ENCODE measurements at places on chromosomes 2 and 18. TPM values are rescaled to one million over a fixed set of nuclear protein-coding genes. Genes with fewer than 3 reads are reported as not detected.

DNA sequence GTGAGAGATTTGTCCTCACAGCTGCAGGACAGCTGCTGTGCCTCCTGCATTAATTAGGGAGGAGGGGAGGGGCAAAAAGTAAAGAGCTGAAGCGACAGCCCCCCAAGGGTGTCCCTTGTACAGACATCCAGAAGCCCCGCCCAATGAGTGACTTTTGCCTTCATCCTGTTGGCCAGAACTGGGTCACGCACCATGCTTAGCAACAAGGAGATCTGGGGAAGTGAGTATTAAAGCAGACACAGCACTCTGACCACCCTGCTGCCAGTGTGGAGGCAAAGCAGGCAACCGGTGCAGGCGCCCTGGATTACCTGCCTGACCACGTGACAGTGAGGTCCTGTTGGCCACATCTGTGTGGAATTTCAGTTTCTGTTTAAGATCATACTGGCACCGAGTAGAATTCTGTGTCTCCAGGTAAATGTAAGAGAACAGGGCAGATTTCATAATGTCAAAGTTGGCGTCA lies 21.5 kb upstream of the BIN1 start:
- no peaks in the 10 kb centered on the region for H3K27me3 ChIP-seq
- no peak overlapping the region for H3K27ac ChIP-seq
- H3K4me3 ChIP-seq, result no peak overlapping the region
- no peaks in the 10 kb centered on the region for H3K36me3 ChIP-seq

GRCh38 chr2:28347193-28347592 lies 45.5 kb upstream of the FOSL2 start:
- H3K4me3 ChIP-seq, result no peak overlapping the region
- H3K36me3 ChIP-seq, result no peaks in the 10 kb centered on the region
- peaks cover 27% of the 10 kb centered on the region for H3K4me1 ChIP-seq

DNA sequence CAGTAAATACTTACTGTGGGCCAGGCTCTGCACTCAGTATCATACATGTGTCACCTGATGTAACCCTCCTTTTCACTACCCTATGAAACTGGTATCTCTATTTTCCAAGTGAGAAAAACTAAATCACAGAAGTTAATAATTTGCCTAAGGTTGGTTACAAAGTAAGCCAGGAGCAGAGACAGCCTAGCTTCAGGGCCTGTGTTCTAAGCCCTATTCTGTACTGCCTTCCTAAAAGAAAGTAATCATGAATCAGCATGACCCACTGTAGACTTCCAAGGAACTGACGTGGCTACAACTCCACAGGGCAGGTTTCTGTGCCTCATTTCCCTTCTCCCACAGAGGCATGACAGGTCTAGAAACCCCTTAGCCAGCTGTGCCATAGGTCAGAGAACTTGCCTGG lies 14.3 kb downstream of the ZNF142 start:
- H3K4me3 ChIP-seq, result no peak overlapping the region
- no peak for DNase-seq
- H3K27ac ChIP-seq, result no peak overlapping the region
- peaks cover 22% of the 10 kb centered on the region for H3K36me3 ChIP-seq

- H3K27ac ChIP-seq, result no peak within 1 kb of the TSS
- DNase-seq, result no peak
- H3K36me3 ChIP-seq, result no peaks in the 10 kb centered on the region
- no peaks in the 10 kb centered on the region for H3K4me1 ChIP-seq
- no peak within 1 kb of the TSS for H3K4me3 ChIP-seq
Measured at GRCh38 chr2:218607436-218608115, at the start of gene PLCD4. PLCD4 (plus strand) TSS chr2:218607899; CDS start chr2:218615740, 7,841 bp downstream.

GRCh38 chr2:171541202-171541887 lies 19.1 kb downstream of the CYBRD1 start:
- no peaks in the 10 kb centered on the region for H3K4me1 ChIP-seq
- DNase-seq, result no peak
- H3K27ac ChIP-seq, result no peak overlapping the region
- H3K27me3 ChIP-seq, result no peaks in the 10 kb centered on the region
- H3K4me3 ChIP-seq, result no peak overlapping the region

DNA sequence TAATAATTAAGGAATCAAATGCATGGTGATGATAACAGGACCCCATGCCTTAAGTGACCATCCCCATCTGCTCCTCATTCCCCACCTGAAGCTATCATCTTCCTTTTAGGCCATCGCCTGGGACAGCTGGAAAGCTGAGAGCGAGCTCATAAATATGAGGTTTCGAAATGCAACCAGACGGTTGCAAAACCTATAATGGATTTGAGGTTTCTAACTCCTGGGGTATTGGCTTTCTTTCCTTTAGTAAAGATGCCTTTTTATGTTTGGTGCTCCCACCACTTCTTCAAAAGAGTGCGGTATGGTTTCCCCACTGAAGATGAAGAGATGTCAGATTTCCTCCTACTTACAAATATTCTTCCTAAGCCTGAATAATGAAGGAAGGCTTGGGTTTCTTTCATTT lies 1589.5 kb upstream of the PIK3C3 start:
- H3K27ac ChIP-seq, result no peak overlapping the region
- no peaks in the 10 kb centered on the region for H3K4me1 ChIP-seq
- no peak overlapping the region for H3K4me3 ChIP-seq
- no peak for DNase-seq
- H3K27me3 ChIP-seq, result no peaks in the 10 kb centered on the region

- H3K4me3 ChIP-seq, result no peak overlapping the region
- DNase-seq, result no peak
- H3K27me3 ChIP-seq, result no peaks in the 10 kb centered on the region
- no peak overlapping the region for H3K27ac ChIP-seq
- no peaks in the 10 kb centered on the region for H3K4me1 ChIP-seq
- no peaks in the 10 kb centered on the region for H3K36me3 ChIP-seq
Measured at GRCh38 chr2:236483102-236483501, 86.5 kb upstream of the ACKR3 start.

- no peak overlapping the region for H3K4me3 ChIP-seq
- H3K27me3 ChIP-seq, result no peaks in the 10 kb centered on the region
- H3K27ac ChIP-seq, result no peak overlapping the region
- H3K36me3 ChIP-seq, result no peaks in the 10 kb centered on the region
- no peak for DNase-seq
Measured at GRCh38 chr2:143907801-143908200, 612.1 kb downstream of the ZEB2 start.

- no peak for DNase-seq
- H3K4me1 ChIP-seq, result no peaks in the 10 kb centered on the region
- no peaks in the 10 kb centered on the region for H3K36me3 ChIP-seq
- no peaks in the 10 kb centered on the region for H3K27me3 ChIP-seq
Measured at GRCh38 chr2:203982276-203982675, 45.7 kb downstream of the ICOS start.

DNA sequence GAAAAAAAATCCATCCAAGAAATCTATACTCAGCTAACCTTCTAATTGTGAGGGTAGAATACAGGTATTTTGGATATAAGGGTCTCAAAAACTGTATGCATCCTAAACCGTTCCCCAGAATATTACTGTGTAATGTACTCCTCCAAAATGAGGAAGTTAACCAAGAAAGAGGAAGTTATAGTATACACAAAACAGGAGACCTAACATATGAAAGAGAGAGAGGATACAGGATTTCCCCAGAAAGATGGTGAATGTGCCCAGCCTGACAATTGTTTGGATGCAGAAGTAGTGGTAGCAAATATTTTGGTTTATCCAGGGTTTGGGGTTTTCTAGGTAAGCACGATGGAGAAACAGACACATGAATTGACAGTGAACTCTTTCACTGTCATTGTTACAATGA lies 50.6 kb downstream of the GALNT3 start:
- no peaks in the 10 kb centered on the region for H3K4me1 ChIP-seq
- no peak for DNase-seq
- H3K36me3 ChIP-seq, result no peaks in the 10 kb centered on the region
- H3K27ac ChIP-seq, result no peak overlapping the region
- peaks cover 3% of the 10 kb centered on the region for H3K27me3 ChIP-seq

DNA sequence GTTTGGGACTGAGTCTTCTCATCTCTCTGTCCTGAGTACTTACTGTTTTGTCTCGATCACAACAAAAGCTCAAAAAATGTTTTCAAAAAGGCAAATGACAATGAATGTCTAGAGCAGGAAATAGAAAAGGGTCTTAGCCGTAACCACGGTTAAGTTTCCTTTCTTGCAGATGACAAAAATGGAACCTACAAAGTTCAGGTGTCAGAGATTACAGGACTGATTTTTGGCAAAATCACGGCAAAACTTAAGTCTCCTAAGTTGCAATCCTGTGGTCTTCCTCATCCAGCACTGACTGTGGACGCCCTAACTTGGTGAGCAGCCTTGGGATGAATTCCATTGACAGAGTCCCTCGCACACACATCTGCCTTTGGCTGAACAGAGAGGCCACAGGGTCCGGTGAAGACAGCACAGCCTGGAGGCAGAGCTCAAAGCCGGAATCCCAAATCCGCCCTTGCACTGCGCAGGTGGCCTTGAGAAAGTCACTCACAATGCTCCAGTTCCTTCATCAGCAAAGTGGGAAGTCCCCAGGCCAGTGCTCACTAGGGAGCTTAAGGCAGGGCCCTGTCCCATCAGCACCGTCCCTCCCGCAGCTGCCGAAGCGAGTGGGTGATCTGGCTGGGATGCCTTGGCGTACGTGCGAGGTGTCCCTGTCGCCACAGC lies 55.2 kb downstream of the EIPR1 start:
- no peak overlapping the region for H3K4me3 ChIP-seq
- H3K4me1 ChIP-seq, result no peaks in the 10 kb centered on the region
- no peaks in the 10 kb centered on the region for H3K36me3 ChIP-seq
- no peak overlapping the region for H3K27ac ChIP-seq

DNA sequence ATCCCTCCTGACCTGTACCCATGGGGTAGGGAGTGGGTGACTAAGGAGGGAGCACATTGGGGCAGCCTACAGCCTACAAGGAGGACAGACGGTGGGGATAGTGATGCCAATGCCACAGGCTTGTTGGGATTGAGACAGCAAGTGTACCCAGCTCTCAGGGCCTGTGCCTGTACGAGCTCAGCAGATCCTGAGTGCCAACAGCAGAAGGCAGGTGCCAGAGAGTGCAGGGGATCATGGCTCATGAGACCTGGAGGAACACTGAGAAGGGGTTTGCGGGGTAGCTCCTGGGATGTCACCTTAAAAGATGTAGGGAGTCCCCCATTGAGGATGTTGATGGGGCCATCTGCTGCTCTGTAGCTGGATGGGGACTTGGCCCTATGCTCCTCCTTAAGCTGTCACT lies 10.3 kb upstream of the SNED1 start:
- H3K4me1 ChIP-seq, result no peaks in the 10 kb centered on the region
- H3K36me3 ChIP-seq, result no peaks in the 10 kb centered on the region
- H3K27me3 ChIP-seq, result no peaks in the 10 kb centered on the region
- no peak for DNase-seq

- no peaks in the 10 kb centered on the region for H3K4me1 ChIP-seq
- H3K36me3 ChIP-seq, result no peaks in the 10 kb centered on the region
- H3K4me3 ChIP-seq, result no peak overlapping the region
Measured at GRCh38 chr2:226023383-226023782, 623.9 kb downstream of the NYAP2 start.

DNA sequence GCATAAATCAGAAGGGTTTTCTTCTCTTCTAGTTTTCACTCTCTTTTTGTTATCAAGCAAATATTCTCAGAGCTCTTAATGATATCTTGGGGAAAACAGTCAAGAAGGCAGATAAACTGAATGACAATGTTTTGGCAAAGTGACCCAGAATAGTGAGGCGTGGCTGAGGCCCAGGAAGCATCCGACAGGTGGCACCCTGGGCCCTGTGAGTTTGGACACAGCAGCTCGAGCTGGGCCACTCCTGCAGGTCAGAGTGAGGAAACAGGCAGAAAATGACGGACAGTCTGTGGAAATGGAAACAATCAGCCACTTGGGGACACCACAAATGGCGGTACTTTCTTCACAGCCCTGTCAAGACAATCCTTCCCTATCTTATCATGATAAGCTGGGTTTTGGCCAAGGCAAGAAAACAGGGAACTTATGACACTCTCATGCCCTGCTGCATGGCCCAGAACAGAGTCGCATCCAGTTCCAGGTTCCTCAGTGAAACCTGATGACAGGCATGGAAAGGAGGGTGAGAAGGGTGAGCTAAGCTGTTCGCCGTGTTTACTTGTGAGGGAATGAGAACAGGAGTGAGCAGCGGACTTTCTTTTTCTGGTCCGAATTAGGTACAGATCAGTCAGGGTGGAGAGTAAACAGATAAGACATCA lies 32.1 kb downstream of the MRPL44 start:
- DNase-seq, result no peak
- no peaks in the 10 kb centered on the region for H3K27me3 ChIP-seq
- H3K4me1 ChIP-seq, result no peaks in the 10 kb centered on the region
- H3K4me3 ChIP-seq, result no peak overlapping the region
- no peaks in the 10 kb centered on the region for H3K36me3 ChIP-seq

DNA sequence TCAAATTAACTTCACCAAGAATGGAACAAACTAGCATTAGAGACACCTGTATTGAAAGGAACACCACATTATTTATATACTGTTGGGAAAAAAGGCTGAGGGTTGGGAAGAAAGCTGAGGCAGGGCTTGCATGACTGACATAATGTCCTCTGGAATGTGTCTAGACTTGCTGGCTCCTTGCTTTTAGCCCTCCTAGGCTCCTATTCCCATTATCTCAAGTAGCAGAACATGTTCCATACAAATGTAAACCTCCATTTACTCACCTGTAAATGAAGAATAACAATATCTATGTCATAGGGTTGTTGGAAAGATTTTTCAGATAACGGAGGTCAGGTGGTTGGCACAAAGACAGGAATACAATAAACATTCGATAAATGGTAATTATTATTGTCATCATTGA lies 976 bp upstream of the ACADL start:
- no peaks in the 10 kb centered on the region for H3K4me1 ChIP-seq
- no peak overlapping the region for H3K4me3 ChIP-seq
- no peaks in the 10 kb centered on the region for H3K36me3 ChIP-seq

DNA sequence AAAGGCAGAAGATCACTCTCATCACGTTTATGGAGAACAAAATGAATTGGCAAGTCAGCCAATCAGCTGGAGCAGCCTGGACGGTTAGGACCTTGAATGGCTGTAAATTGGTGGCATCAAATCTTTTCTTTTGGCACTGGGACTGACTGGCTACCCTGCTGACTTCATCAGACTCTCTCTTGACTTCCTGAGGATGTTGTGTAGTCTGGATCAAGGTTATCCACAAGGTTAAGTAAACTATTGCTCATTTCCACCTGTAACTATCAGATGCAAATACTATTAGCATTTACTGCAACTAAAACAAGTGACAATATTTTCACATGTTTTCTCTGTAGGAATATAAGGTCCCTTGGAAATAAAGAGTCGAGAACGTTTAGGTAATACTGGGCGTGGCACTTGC lies 134.3 kb upstream of the RASGRP3 start:
- H3K4me1 ChIP-seq, result no peaks in the 10 kb centered on the region
- no peaks in the 10 kb centered on the region for H3K27me3 ChIP-seq
- no peaks in the 10 kb centered on the region for H3K36me3 ChIP-seq
- DNase-seq, result no peak

GRCh38 chr2:230323385-230324106 lies 3.4 kb upstream of the SP140L start:
- no peak overlapping the region for H3K27ac ChIP-seq
- H3K4me3 ChIP-seq, result no peak overlapping the region
- H3K27me3 ChIP-seq, result no peaks in the 10 kb centered on the region

CRYGD gene
- not detected for total RNA-seq

EGR4 gene
- not detected for total RNA-seq

ANKRD62 gene
- not detected for total RNA-seq

SERPINB11 gene
- total RNA-seq, result not detected

PRSS56 gene
- not detected for total RNA-seq

RANBP2 gene
- 109 TPM for total RNA-seq

AGXT gene
- not detected for total RNA-seq

PROC gene
- not detected for total RNA-seq

NCKAP5 gene
- total RNA-seq, result not detected

Data from naive thymus-derived CD4-positive, alpha-beta T cell (primary cell).